Cardiac fibroblast (primary cell): ENCODE measurements at places on chromosomes 4 and X.

DNA sequence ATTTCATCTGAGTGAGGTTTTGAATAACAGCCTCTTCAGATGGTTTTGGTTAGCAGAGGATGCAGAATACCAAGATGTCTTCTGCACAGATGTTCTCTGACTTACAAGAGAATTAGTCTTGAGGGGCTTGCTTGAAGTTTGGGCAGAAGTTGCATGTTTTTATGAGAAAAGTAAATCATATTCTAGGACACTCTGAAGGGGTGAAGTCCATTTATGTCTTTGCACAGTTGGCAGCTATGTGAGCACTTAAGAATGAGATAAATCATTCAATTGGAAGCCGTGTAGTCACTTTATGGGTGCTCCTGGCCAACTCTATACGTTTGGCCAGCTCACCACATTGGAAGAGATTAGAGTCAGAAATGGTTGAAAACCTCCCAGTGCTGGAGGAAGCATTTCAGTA is 252.7 kb upstream of the KCNIP4 start:
- no peak for DNase-seq

DNA sequence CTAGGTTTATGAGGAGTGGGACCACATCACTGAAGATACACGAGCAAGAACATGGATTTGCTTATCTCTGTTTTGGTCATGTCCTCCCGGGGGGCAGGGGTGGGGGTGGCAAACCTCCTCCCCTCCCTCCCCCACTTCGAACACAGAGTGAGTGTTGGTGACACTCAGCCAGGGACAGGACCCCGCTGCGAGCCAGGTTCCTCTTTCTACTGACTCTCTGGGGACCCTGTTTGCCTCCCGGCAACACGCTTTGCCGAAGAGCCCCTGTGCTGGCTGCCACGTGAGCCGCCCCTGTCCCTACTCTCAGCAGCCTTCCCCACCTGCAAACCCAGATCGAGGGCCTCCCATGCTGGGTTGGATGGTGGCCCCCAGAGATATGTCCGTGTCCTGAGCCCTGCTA is 34.7 kb downstream of the P2RY8 start:
- no peak for DNase-seq

GRCh38 chrX:49039598-49040375 is 3.4 kb downstream of the TFE3 start:
- DNase-seq = peak; percentile 95

GRCh38 chrX:87900320-87900908 is 382.8 kb downstream of the KLHL4 start:
- peak; percentile 3 for DNase-seq

DNA sequence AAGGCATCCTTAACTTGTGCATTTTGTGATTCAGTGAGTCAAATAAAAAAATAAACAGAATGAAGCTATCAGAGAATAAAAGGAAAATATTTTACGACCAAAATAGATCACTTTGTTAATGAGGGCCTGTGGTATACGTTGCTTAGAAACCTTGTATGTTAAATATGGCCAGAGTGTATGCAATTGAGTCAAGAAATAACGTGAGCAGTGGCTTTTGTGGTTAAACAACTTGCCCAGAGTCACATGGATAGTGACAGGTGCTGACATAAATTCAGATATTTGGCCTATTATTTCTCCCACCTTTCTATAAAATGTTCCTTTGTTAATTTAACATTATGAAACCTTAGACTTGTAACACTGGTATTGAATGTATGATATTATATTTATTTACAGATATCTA is 393.4 kb downstream of the PABPC4L start:
- no peak for DNase-seq

- DNase-seq = peak; percentile 56
These were observed 164.4 kb downstream of the QDPR start for GRCh38 chr4:17347445-17347844.

DNA sequence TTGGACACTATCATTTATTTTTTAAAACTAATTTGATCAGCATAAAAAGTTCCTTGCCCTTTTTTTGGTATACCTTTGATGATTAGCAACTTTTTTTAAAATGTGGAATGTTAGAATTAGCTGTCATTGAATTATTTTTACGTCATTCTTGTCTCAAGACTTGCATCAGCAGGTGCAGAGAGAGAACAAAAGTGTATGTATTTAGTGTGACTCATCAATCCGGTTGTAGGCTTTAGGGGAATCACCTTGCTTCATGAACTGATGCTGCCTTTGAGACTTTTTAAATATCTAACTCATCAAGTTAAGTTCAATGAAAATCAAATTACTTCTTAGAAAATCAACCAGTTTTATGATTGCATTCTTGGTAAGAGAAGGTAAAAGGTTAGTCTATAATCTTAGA is 125.1 kb downstream of the ARX start:
- no peak for DNase-seq

GRCh38 chrX:12379671-12380070 is 241.4 kb downstream of the FRMPD4 start:
- DNase-seq = peak; percentile 68
